Effector CD4-positive, alpha-beta T cell (primary cell): ENCODE measurements at places on chromosomes 12 and 14.

DNA sequence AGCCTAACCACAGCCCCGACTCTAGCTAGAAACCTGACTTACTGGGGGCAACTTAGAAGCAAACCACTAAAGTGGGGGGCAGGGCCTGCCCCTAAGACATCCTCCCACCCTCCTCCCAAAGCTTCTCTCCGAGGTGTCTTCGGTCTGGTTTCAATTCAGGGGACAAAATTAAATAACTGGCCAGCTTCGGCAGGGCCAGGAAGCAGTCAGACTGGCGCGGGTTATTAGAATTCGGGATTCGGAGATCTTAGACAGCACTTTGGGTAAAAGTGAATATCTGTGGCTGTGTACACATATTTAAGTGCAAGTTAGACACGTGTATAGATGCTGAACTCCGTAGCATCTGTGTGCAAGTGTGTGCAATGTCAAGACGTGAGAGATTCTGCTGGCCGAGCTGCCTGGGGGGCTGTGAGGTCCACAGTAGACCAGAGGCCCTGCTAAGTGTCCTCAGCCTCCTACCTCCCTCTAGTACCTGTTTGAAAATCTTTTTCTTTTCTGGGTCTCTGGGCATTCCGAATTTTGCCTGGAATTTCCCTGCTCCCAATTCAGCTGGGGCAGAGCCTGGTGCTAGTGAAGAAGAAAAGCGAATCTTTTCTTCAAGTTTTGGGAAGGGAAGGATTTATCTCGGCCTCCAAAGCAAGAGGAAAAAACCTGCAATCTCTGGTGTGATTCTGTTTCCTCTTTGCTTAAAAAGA, 4.0 kb upstream of the HOXC10 start:
- DNase-seq, result no peak

- no peak for DNase-seq
Measured at GRCh38 chr12:45762185-45763110, 32.9 kb downstream of the ARID2 start.

GRCh38 chr12:33752854-33753253, 269.4 kb upstream of the ALG10 start:
- no peak for DNase-seq

DNA sequence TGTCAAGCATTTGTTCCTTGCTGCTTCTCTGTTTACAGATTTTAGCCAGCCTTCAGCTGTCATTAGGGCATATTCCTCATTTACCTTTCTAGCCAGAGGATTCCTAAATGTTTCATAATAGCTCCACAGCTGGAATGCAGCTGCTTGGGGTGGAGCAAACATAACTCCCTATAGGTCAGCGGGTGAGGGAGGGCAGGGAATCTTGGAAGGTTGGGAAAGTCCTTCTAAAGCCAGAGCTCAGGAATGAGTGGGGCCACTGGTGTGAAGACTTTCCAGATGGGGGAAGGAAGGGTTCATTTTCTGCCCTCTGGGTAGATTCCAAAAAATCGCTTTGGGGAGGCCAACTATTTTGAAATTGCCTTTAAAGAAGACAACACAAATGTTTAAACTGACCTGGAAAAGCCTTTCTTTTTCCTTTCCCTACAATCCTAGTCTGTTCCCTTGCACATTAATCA, 16.3 kb upstream of the IRF2BPL start:
- DNase-seq, result no peak

- peak; percentile 35 for DNase-seq
Measured at GRCh38 chr12:47717443-47718193, 7.7 kb downstream of the ENDOU start.

- DNase-seq, result no peak
Measured at GRCh38 chr12:18217966-18218365, 43.4 kb upstream of the PIK3C2G start.

DNA sequence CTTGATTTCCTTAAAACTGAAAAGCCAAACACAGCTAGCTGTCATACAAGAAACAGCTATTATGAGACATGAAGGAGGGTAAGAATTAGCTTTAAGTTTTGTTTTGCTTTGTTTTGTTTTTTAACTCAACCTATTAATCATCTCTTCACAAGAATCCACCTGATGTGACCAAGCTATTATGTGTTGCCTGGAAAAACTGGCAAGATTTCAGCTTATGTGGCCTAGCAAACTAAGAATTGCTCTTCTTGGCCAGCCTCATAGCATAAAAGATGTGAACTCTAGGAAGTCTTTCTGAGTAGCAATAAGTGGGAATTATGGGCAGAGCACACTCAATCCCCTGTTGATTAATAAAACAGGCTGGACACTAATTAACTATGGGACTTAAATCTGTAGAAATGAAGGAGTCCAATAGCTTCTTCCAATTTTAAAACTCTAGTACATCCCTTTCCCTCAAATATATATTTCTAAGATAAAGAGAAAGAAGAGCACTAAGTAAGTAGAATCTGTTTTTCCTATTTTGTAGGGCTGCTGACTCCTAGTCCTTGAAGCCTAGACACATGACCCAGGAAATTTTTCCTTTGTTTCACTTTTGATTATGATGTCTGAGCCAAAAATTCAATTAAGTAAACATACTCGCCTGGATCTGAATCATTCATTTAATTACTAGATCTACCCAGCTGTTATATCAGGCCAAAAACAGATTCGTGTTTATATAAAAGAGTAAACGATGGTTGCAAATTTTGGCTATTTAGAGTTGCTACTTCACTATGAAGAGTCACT, 75.7 kb downstream of the GTF2A1 start:
- no peak for DNase-seq
